ENCODE measurements at places on chromosomes 12 and 14. TPM values are rescaled to one million over a fixed set of nuclear protein-coding genes. Genes with fewer than 3 reads are reported as not detected.

DNA sequence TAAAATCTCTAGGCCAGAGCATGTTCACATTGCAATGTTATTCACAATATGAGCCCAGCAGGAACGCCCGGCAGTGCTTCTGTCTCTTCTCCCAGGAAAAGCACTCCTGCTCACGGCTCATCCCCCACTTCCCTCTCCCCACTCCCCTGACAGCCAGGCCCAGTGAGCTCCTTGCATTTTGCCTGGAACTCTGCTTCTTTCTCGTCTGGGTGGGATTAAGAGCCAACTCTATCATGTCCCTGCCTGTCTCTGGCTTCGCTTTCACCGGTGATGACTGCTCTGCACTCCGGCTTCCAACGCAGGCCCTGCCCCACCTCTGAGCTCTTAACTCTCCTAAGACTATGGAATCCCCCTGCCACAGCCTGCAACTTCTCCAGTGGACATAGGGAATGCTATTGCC, 2.5 kb downstream of the PLEK2 start:
- no peaks in the 10 kb centered on the region for H3K27me3 ChIP-seq
- no peak for DNase-seq
- no peak overlapping the region for H3K4me3 ChIP-seq
- no peak overlapping the region for H3K27ac ChIP-seq
- H3K4me1 ChIP-seq: peaks cover 3% of the 10 kb centered on the region

DNA sequence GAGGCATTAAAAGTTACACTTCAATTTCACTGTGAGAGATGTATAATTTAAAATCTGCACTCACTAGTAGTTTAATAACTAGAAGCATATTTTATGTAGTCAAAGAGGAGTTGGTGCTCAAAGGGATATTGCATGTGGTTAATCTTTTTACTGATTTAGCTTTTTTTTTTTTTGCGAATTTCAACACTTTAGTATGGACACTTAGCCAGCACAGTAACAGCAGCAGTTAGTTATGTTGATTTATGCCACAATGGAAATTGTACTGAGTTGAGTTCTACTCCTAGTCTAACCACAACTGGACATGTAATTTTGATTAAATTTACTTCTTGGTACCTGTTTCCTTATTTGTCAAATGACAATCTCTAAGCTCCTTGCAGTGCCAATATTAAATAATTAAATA, 104.2 kb downstream of the RERG start:
- no peak overlapping the region for H3K4me3 ChIP-seq
- H3K27me3 ChIP-seq: no peaks in the 10 kb centered on the region
- DNase-seq: no peak
- H3K27ac ChIP-seq: no peak overlapping the region
- H3K4me1 ChIP-seq: no peaks in the 10 kb centered on the region
- no peaks in the 10 kb centered on the region for H3K36me3 ChIP-seq

DNA sequence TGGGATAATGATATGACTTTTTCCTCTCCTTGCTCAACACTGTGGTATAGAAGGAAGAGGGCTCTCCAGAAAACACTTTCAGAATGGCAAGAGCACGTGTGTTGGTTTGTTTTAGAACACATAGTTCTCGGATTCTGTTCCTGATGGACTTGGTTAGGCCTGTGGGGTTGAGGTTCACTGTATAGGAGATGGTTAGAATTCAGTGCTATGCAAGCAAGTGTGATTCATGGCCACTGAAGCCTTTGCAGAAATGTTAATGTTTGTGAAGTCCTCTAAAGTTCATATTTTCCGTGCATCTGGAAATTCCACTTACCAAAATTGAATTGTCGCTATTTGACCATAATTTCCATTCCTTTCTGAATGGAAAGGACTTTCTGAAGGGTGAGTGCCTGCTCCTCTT, 233.2 kb upstream of the DDHD1 start:
- H3K27me3 ChIP-seq: no peaks in the 10 kb centered on the region
- no peak for DNase-seq
- H3K36me3 ChIP-seq: no peaks in the 10 kb centered on the region
- no peaks in the 10 kb centered on the region for H3K4me1 ChIP-seq

- no peaks in the 10 kb centered on the region for H3K27me3 ChIP-seq
- H3K4me3 ChIP-seq: no peak overlapping the region
- H3K36me3 ChIP-seq: no peaks in the 10 kb centered on the region
- no peak for DNase-seq
- H3K4me1 ChIP-seq: peaks cover 47% of the 10 kb centered on the region
Measured at GRCh38 chr14:73782623-73783022, 68.4 kb upstream of the PNMA1 start.

GRCh38 chr12:81957631-81958030, 198.5 kb upstream of the PPFIA2 start:
- no peak overlapping the region for H3K4me3 ChIP-seq
- no peaks in the 10 kb centered on the region for H3K27me3 ChIP-seq
- no peak for DNase-seq
- H3K36me3 ChIP-seq: no peaks in the 10 kb centered on the region
- H3K4me1 ChIP-seq: no peaks in the 10 kb centered on the region

- H3K4me1 ChIP-seq: no peaks in the 10 kb centered on the region
- no peaks in the 10 kb centered on the region for H3K36me3 ChIP-seq
- DNase-seq: no peak
Measured at GRCh38 chr14:66468778-66469367, 17.3 kb upstream of the CCDC196 start.

- H3K36me3 ChIP-seq: no peaks in the 10 kb centered on the region
- H3K27ac ChIP-seq: no peak overlapping the region
- no peaks in the 10 kb centered on the region for H3K27me3 ChIP-seq
- H3K4me3 ChIP-seq: no peak overlapping the region
- DNase-seq: no peak
Measured at GRCh38 chr12:59093073-59093772, 172.9 kb upstream of the LRIG3 start.

- no peak overlapping the region for H3K4me3 ChIP-seq
- no peak overlapping the region for H3K27ac ChIP-seq
- H3K4me1 ChIP-seq: no peaks in the 10 kb centered on the region
Measured at GRCh38 chr12:105741786-105742566, 396.8 kb downstream of the NUAK1 start.

DNA sequence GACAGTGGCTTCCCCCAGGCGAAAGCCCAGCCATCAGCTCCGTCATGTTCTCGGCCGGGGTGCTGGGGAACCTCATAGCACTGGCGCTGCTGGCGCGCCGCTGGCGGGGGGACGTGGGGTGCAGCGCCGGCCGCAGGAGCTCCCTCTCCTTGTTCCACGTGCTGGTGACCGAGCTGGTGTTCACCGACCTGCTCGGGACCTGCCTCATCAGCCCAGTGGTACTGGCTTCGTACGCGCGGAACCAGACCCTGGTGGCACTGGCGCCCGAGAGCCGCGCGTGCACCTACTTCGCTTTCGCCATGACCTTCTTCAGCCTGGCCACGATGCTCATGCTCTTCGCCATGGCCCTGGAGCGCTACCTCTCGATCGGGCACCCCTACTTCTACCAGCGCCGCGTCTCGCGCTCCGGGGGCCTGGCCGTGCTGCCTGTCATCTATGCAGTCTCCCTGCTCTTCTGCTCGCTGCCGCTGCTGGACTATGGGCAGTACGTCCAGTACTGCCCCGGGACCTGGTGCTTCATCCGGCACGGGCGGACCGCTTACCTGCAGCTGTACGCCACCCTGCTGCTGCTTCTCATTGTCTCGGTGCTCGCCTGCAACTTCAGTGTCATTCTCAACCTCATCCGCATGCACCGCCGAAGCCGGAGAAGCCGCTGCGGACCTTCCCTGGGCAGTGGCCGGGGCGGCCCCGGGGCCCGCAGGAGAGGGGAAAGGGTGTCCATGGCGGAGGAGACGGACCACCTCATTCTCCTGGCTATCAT, 663 bp downstream of the PTGER2 start:
- peak overlapping the region; percentile 62 for H3K4me3 ChIP-seq
- H3K36me3 ChIP-seq: no peaks in the 10 kb centered on the region
- no peak for DNase-seq
- peaks cover 8% of the 10 kb centered on the region for H3K27me3 ChIP-seq
- no peak overlapping the region for H3K27ac ChIP-seq
- H3K4me1 ChIP-seq: no peaks in the 10 kb centered on the region

- no peaks in the 10 kb centered on the region for H3K4me1 ChIP-seq
- no peak overlapping the region for H3K4me3 ChIP-seq
- no peak for DNase-seq
- H3K27me3 ChIP-seq: peaks cover 1% of the 10 kb centered on the region
- H3K27ac ChIP-seq: no peak overlapping the region
- H3K36me3 ChIP-seq: no peaks in the 10 kb centered on the region
Measured at GRCh38 chr12:106750524-106750923, 24.0 kb upstream of the RIC8B start.

DNA sequence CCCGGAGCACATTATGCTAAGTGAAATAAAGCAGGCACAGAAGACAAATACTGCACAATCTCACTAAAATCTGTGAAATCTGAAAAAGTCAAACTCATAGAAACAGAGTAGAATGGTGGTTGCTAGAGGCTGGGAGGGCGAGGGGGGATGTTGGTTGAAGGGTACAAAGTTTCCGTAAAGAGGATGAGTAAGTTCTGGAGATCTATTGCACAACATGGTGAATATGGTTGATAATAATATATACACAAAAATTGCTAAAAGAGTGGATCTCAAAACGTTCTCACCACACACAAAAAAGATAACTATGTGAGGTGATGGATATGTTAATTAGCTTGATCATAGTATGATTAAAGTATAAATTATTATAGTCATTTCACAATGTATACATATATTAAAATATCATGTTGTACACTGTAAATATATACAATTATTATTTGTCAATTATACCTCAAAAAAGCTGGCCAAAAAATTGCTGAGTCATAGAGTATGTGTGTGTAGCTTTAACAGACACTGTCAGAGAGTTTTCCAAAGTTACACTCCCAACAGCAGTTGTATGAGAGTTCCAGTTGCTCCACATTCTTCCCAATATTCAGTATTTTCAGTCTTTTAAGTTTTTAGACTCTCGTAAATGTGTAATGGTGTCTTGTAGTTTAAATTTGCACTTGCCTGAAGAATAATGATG, 19.3 kb upstream of the SIX1 start:
- DNase-seq: no peak
- no peaks in the 10 kb centered on the region for H3K27me3 ChIP-seq
- H3K4me3 ChIP-seq: no peak overlapping the region
- no peaks in the 10 kb centered on the region for H3K4me1 ChIP-seq

DNA sequence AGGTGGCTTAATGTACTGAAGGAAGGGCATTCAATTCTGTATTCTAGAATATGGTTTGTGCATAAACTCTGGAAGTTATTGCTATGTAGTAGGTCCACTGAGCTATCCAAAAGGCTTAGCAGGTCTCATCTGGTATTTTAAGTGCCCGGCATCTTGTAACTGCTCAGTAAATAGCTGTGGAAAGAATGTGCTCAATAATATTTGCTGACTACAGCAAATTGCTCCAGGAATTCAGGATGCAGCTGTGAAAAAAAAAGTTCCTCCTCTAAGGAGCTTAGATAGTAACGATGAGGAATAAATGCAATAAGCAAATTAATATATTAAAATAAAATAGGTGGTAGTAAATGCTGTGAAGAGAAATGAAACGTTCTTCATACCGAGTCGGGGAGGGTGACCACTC, 857.1 kb downstream of the AACS start:
- no peak for DNase-seq
- no peak overlapping the region for H3K27ac ChIP-seq
- H3K27me3 ChIP-seq: no peaks in the 10 kb centered on the region
- no peaks in the 10 kb centered on the region for H3K4me1 ChIP-seq

- H3K36me3 ChIP-seq: peaks cover 14% of the 10 kb centered on the region
- H3K4me1 ChIP-seq: peaks cover 10% of the 10 kb centered on the region
- no peaks in the 10 kb centered on the region for H3K27me3 ChIP-seq
- H3K4me3 ChIP-seq: peak overlapping the region; percentile 72
- no peak for DNase-seq
Measured at GRCh38 chr12:56257491-56258067, 605 bp downstream of the ANKRD52 start.

- H3K4me3 ChIP-seq: no peak overlapping the region
- no peak overlapping the region for H3K27ac ChIP-seq
- H3K36me3 ChIP-seq: peaks cover 12% of the 10 kb centered on the region
- DNase-seq: no peak
- no peaks in the 10 kb centered on the region for H3K4me1 ChIP-seq
Measured at GRCh38 chr12:132077322-132078100, 66.6 kb downstream of the DDX51 start.

GRCh38 chr14:92984082-92984788, 61.3 kb downstream of the CHGA start:
- no peak overlapping the region for H3K27ac ChIP-seq
- no peak for DNase-seq

The ADAM21 gene
- 0.08 TPM for total RNA-seq

The SDS gene
- 0.15 TPM for total RNA-seq

The MAP3K9 gene
- total RNA-seq: 12.1 TPM

The INHBE gene
- 0.59 TPM for total RNA-seq

The OTOGL gene
- not detected for total RNA-seq

Data from Panc1 (cell line).